ENCODE measurements at places on chromosomes 13 and 19. TPM values are rescaled to one million over a fixed set of nuclear protein-coding genes. Genes with fewer than 3 reads are reported as not detected.

MRPL34 gene
- total RNA-seq: 54.0 TPM

IL17D gene
- total RNA-seq: 30.2 TPM

CADM4 gene
- 99.3 TPM for total RNA-seq

MBD3L3 gene
- total RNA-seq: not detected

BEST2 gene
- total RNA-seq: not detected

SOX1 gene
- 0.99 TPM for total RNA-seq

SHD gene
- 6.7 TPM for total RNA-seq

LYPD3 gene
- 0.20 TPM for total RNA-seq

FUT2 gene
- not detected for total RNA-seq

C19orf33 gene
- 134 TPM for total RNA-seq

CGB8 gene
- not detected for total RNA-seq

FCGBP gene
- total RNA-seq: 3.7 TPM

DNA sequence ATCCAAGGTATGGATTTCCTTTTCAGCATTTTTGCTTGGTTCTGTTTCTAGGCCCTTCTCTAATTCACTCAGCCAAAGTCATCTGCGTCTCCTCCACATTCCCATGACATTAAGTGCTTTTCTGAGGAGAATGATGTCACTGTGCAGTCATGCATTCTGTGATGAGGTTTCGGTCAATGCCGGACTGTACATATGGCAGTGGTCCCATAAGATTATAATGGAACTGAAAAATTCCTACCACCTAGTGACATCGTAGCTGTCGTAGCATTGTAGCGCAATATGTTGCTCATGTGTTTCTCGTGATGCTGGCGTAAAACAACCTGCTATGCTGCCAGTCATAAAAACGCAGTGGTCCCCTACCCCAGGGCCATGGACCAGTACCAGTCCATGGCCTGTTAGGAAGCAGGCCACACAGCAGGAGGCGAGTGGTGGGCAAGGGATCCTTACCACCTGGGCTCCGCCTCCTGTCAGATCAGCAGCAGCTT lies 63.4 kb upstream of the TNFRSF19 start:
- peak; percentile 35 for DNase-seq

GRCh38 chr13:66965181-66965580 lies 265.0 kb downstream of the PCDH9 start:
- no peak for DNase-seq

DNA sequence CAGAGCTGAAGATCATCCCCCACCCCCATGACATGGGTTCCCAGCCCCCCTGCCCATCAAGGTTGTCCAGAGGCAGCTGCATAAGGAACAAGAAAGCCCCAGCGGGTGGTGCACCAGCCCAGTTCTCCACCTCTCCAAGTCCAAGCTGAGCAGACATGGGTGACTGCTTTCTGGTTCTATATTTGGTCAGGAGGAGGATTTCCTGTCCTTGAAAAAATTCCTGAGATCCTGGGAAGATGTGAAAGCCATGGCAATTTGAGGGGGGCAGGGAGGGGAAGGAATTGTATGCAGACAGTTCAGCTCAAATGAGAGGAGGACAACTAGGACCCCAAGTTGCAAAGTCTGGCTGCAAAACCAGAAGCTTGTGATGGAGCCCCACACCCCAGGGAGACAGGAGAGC lies 55.4 kb upstream of the ADGRE5 start:
- no peak for DNase-seq

- no peak for DNase-seq
These were observed 9.9 kb downstream of the COL4A1 start for GRCh38 chr13:110297011-110297410.

GRCh38 chr19:19406878-19407632 lies 1.6 kb downstream of the GATAD2A start:
- peak; percentile 50 for DNase-seq

- DNase-seq: no peak
These were observed 126.7 kb downstream of the MAB21L1 start for GRCh38 chr13:35349673-35350278.

DNA sequence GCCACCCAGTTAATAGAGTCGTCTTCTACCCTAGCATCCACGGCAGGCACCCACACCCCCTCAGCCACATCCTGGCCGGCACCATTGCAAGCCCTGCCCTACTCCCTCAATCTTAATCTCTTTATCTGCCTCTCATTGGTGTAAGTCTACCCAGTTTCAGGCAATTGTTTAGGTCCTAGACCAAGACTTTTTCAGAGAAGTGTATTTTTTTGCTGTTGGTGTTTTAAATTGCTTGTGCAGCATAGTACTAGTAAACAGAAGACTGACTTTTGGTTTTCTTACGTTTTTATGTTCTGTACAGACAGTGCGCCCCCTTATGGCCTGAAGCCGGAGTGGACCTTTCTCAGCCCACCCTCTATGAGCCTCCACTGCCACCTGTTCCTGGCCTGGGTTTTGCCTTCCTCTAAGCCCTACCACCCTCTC lies 2.3 kb upstream of the LCP1 start:
- no peak for DNase-seq

DNA sequence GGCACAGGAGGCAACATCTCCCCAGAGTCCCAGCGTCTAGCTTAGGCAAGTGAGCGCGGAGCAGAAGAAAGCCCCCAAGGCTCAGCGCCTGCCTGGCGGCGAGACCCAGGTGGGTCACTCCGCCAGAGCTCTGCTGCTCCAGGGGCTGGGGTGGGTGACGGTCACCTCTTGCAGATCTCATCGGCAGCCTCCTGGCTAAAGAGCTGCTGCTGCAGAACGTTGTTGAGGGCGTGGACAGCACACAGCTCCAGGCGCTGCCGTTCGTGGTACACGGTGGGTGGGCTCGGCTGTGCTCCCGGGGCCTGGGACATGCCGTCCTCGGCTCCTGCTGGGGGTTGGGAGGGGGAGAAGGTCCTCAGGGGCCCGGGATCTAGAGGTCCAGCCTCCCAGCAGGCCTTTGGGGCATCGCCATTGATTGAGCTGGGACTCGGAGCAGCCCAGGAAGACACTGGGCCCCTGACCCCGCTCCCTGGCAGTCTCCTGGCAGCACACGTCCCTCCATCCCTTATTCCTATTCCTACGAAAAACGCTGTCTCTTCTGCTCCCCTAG lies 795 bp downstream of the JOSD2 start:
- no peak for DNase-seq

DNA sequence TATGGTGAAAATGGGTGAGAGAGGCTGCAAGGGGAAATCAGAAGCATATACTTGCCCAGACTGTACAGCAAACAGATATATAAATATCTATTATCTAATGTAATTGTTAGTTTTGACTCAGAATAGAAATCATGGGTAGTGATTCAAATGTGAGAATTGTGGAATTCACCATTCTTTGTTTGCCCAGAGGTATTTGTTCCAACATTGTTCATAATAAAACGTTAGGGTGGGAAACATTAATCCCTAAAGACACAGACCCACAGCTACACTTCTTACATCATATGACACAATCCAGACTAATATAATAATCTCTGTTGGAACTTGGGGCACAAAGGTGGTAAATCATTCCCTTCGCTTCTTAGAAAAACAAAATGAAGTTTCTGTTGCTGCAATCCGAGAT lies 646.5 kb upstream of the SLITRK6 start:
- no peak for DNase-seq

DNA sequence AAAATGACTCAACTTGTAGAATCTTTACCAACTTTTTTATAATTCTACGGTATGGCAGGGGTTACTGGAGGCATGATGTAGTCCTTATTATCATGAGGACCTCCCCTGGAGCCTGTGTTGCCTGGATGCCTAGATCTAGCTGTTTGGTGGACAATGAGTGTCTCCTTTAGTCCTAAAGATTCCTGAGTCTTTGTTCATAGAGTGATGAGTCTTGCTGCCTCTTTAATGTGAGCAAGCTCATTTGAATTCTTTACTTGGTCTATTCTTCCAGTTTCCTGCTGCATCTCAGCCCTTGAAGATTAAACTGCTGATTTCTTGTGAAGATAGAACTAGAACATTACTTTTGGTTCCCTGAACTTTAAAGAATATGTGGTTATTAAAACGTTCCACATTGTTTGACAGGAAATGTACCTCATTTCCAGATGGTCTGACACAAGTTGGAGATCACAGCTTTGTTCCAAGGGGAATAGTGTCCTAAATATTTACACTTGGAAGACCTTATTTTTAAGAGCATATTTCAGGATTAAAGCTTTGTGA lies 51.9 kb downstream of the SLAIN1 start:
- DNase-seq: no peak

GRCh38 chr19:2423071-2423914 lies 4.1 kb downstream of the TIMM13 start:
- no peak for DNase-seq

DNA sequence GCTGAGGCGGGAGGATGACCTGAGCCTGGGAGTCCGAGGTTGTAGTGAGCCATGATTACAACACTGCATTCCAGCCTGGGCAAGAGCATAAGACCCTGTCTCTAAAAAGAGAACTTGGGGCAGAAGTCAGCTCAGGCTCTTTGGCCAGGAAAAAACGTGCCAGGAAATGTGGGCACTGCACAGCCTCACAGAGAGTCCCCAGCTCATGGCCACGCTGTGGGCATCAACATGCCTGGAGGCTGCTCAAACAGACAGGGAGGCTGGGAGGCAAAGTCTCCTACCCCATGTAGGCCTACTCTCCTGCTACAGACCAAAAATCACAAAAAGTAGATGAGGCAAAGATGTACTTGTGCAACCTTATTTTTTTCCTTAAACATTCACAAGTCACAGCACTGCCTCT lies 49.4 kb downstream of the PEPD start:
- DNase-seq: no peak

DNA sequence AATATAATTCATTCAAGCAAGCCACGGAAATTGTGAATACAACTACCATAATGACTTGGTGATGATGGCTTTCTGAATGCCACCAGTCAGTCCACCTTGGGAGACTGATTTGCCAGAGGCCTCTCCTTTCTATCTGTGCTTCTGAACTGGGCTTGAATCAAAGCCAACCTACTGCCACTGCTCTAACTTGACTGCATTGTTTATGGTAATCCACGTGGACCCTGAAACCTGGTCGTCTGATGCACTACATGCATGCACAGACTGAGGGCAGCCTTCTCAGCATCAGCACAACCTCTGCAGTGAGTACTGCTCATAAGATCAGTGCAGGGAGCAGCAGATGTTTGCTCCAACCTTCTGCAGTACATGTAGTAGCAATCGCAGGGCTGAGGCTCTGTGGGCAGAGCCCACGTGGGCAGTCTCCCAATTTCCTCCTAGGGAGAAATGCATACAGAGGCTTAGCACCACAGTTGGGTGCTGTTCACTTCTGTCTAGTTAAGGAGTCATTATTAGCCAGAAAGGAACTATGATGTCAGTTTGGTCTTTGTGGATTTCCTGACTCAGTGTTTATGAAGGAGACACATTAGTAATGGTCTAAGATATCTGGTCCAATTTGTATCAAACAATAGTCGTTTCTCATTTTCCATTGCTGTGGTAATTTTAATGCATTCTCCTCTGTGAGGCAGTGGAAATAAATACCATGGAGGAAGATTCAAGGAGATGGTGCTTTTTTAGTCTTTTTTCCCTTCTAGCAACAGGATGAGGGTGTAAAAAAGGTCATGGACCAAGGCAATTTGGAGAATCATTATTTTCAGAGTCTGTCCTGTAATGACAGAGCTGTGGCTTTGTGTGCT lies 82.5 kb downstream of the AKAP11 start:
- peak; percentile 55 for DNase-seq

GRCh38 chr13:51494156-51494555 lies 41.3 kb upstream of the INTS6 start:
- no peak for DNase-seq

GRCh38 chr13:101576455-101576854 lies 124.0 kb downstream of the ITGBL1 start:
- no peak for DNase-seq

GRCh38 chr13:20923272-20923671 lies 20.7 kb upstream of the XPO4 start:
- DNase-seq: no peak

GRCh38 chr13:76684336-76684735 lies 201.9 kb downstream of the KCTD12 start:
- no peak for DNase-seq

- DNase-seq: no peak
These were observed 14.2 kb downstream of the RB1 start for GRCh38 chr13:48317511-48318376.

DNA sequence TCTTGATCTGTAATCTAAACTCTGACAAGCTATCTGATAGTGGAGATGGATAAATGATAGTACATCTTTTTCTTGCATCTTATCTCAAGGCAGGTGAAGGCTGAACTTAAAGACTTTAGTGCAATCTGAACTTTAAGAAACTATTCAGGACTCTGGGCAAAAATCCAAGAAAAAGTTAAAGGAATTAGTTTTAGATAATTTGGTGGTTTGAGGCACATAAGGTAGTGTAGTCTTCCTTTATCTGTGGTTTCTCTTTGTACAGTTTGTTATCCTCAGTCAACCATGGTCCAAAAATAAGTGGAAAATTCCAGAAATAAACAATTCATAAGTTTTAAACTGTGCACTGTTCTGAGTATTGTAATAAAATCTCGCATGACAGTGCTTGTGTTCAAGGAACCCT lies 172.9 kb downstream of the UGGT2 start:
- DNase-seq: no peak

DNA sequence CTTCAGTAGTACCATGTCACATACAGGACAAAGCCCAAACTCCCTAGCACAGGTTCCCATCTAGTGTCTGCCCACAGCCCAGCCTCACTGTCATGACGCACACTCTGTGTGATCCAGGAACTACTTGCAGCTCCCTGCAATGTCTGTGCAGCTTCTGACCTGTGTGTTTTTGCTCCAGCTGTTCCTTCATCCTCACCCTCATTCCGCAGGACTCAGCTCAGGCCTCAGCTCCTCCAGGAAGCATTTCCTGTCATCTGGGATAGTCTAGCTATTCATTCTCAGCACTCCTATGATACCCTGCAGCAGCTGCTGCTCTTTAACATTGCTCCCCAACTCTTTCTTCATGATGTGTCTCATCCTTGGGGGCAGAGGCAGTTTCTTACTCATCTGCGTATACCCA lies 56.1 kb downstream of the ENOX1 start:
- peak; percentile 15 for DNase-seq
